Mammary epithelial cell (primary cell): ENCODE measurements at places on chromosomes 4 and X.

GRCh38 chrX:16140448-16140847 lies 17.1 kb downstream of the GRPR start:
- DNase-seq: no peak

DNA sequence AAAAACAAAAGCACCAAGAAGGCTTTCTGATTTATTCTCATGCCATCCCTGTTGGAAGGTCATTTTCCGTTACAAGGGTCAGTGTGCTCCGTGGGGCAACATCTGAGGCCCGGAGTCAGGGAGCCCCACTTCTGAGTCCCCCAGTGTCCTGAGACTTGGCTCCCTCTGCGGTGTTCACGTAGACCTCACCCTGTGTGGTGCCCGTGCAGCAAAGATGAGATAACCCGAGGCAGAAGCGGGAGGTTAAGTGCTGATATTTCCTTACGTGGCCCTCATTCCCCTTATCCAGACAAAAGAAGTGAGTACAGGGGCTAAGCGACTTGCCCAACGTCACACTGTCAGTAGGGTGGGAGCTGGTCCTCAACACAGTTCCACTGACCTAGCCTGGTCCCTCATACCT lies 3.5 kb downstream of the JAKMIP1 start:
- DNase-seq: no peak

GRCh38 chr4:24763631-24764297 lies 31.6 kb upstream of the SOD3 start:
- DNase-seq: peak; percentile 97

DNA sequence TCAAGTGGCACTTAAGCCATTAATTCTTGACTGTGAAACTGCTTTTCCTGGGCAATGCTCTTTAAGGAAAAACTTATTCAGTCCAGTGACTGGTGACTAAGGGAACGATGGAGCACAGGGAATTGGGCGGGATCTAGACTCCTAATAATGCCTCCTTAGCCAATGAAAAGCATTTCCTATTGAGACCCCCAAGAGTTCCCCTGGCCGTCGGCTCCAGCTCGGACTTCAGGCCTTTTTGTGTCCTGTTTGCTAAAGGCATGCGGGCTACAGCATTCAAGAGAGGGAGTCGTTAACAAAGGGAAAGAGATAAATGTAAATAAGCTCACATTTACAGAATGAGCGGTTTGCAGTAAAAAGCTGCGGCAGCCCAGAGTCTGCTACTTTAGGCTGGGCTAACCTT lies at the start of gene LPAR4:
Gene LPAR4, plus strand, starts transcription at position 232 of the 400 bp plus-strand sequence. CDS start 7,150 bp downstream, outside the sequence.
- DNase-seq: no peak

GRCh38 chr4:185019456-185020292 lies 1.4 kb downstream of the HELT start:
- peak; percentile 27 for DNase-seq

DNA sequence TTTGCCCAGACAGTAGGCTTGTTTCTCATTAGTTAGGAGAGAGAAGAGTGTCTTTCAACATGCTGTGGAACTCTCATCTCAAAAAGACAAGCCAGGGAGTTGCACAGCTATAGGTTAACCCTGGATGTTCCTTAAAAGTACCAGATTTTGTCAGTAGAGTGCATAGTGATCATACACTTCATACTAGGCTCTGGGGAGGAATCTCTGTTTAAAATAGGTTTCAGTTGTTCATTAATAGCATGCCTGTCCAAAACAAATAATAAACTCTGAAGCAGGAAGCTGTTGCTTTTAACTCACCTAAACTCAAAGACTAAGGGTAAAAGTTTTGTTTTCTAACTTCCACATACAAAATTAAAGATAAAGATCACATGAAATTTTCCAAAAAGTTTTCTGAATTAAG lies 1948.4 kb downstream of the C4orf33 start:
- no peak for DNase-seq

GRCh38 chr4:2281575-2282343 lies 19.9 kb upstream of the MXD4 start:
- no peak for DNase-seq

DNA sequence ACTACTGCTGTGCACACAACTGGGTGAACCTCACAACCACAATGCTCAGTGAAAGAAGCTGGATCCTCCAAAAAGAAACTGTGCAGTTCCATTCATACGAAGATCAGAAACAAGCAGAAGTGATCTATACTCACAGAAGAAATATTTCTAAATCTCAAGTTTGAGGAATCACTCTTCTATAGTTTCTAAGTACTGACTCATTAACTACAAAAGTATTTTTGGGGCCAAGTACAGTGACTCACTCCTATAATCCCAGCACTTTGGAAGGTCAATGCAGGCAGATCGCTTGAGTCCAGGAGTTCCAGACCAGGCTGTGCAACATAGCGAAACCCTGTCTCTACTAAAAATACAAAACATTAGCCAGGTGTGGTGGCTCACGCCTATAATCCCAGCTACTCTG lies 51.3 kb upstream of the RELL1 start:
- peak; percentile 63 for DNase-seq

DNA sequence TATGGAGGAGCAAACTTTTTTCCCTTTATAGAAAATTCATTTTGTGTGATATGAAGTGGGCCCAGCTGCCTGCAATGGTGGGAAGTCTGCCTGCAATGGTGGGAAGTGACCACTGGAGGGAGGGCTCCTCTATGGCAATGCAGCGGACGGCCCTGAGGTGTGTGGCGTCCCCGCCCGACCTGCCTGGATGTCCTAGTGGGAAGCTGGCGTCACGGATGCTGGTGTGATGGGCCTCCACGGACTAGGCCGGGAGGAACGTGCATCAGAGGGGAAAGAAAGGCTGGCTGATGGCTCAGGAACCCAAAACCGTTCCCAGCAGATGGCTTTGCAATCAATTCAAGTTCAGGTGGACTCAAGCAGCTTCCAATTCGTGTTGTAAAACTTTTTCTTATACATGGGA lies 177.9 kb downstream of the AFAP1 start:
- DNase-seq: no peak

- DNase-seq: no peak
Measured at GRCh38 chr4:81786063-81786763, 314.5 kb upstream of the RASGEF1B start.

- no peak for DNase-seq
Measured at GRCh38 chr4:128590034-128590740, 219.3 kb upstream of the JADE1 start.

GRCh38 chr4:183171484-183172267 lies 72.6 kb downstream of the WWC2 start:
- DNase-seq: no peak
